ENCODE measurements at places on chromosomes 1 and 21. TPM values are rescaled to one million over a fixed set of nuclear protein-coding genes. Genes with fewer than 3 reads are reported as not detected.

The INKA2 gene
- 2.1 TPM for total RNA-seq

The NPHS2 gene
- not detected for total RNA-seq

The KRTAP13-2 gene
- not detected for total RNA-seq

DNA sequence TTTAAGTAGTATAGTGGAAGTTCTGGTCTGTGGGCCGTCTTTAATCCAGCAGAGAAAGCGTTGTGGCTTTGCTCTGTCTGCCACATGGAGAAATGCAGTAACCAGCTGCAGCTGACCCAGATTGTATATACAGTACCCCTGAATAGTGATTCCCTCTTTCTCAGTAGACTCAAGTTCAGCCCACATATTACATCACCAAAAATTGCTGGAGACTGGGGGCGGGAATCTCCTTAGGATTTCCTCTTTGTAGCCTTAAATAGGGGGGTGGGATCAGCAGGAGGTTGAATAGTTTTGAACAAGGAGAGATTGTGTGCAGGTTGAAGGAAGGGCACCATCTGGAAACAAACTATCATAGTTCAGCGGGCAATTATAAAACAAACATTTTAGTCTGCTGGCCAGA is at the start of gene ANGPTL1:
TSS of gene ANGPTL1 (minus strand) at position 134 of the 400 bp plus-strand sequence. CDS start 5,301 bp downstream, outside the sequence.
- DNase-seq, result no peak

GRCh38 chr1:217135987-217136894 is 413.0 kb upstream of the ESRRG start:
- DNase-seq, result no peak

- no peak for DNase-seq
Measured at GRCh38 chr1:94926126-94926914, 590 bp downstream of the CNN3 start.

The DTL gene
- total RNA-seq, result 8.1 TPM

DNA sequence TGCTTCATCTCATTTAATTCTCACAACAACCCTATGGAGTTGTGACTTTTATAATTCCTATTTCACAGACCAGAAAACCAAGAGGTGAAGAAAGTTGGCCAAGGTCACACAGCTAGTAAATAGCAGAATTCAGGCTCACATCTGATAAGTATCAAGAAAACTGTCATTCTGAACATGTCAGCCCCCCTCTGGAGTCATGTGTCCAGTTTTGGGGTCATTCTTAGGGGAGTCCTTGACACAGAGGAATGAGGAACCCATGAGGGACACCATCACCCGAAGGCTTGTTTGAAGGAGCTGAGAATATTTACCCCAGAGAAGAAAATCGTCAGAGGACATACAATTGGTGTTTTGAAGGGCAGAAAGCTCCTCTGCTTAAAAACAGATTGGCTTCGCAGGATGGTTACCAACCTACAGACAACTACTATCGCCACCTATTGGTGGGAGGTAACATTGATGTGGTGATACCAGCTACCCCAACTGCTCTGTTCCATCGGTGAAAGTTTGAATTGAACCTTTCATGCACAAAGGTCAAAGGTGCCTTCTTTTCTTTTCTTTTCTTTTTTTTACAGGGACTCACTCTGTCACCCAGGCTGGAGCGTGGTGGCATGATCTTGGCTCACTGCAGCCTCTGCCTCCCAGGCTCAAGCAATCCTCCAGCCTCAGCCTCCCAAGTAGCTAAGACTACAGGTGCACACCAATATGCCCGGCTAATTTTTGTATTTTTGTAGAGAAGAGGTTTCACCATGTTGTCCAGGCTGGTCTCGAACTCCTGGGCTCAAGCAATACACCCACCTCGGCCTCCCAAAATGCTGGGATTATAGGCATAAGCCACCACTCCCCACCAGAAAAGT is 31.3 kb downstream of the NCMAP start:
- DNase-seq, result no peak

The F13B gene
- not detected for total RNA-seq

The IFNAR1 gene
- 15.9 TPM for total RNA-seq

GRCh38 chr1:219113261-219113660 is 60.4 kb upstream of the LYPLAL1 start:
- DNase-seq, result no peak

DNA sequence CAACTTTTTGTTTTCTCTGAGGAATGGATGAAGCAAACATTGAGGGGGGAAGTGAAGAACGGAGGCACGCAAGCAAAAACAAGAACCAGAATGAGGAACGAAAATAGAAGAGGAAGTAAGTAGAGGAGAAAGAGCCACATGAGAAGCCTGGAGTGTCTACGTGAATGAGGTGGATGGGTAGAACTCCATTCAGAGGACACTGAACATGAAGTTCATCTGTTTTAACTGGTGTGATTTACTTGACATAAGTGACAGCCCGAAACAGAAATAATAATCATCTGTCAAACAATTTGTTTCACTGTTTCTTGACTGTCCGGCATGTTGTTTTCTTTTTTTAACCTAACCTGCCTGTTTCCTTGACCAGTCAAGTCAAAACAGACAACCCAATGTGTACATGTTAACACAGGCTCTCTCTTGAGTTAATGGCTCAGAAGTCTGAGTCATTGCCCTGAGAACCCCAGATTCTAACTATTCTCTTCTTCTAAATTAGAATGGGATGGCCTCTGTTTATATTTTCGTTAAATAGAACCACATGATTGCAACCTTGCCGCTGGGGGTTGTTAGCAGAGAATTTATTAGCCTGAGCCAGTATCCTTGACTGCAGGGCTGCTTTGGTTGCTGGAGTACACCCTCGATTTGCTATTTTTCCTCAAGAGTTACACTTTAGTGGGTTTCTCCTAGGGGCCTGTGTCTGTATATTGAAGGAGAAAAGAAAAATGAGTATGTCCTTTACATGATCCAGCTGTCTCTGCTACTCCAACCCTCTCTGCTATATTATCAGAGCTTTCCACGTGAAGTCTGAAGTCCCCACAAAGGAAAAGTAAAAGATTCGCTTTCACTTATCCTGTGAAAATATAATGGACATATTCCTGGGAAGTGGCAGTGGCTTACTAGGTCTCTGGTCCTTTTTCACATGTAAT is 151.7 kb downstream of the ZC3H11B start:
- no peak for DNase-seq

The AHDC1 gene
- 32.2 TPM for total RNA-seq

The EPHA10 gene
- 0.19 TPM for total RNA-seq

The IL19 gene
- total RNA-seq, result 0.23 TPM

- DNase-seq, result no peak
Measured at GRCh38 chr1:119341372-119341947, 27.1 kb upstream of the HAO2 start.

- DNase-seq, result no peak
Measured at GRCh38 chr1:99306056-99306455, 41.8 kb downstream of the PLPPR4 start.

DNA sequence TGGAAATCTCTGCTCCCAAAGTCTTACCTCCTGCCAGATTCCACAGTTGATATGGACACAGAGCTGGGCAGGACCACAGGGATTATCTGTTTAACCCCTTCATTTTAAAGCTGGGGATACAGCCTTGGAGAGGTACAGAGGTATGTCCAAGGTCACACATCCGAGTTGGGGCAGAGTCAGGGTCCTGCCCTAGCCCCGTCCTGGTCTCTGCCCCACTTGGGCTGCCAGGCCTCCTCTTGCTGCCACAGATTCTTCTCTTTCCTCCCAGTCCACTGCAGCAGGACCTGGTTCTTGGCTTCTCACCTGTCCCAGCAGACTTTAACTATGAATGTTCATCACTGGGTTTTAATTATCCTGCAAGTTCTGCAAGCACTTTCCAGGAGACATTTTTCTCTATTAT is 258.3 kb downstream of the MATN1 start:
- no peak for DNase-seq

The ZNF683 gene
- not detected for total RNA-seq

The DMBX1 gene
- not detected for total RNA-seq

The DYNLT5 gene
- not detected for total RNA-seq

DNA sequence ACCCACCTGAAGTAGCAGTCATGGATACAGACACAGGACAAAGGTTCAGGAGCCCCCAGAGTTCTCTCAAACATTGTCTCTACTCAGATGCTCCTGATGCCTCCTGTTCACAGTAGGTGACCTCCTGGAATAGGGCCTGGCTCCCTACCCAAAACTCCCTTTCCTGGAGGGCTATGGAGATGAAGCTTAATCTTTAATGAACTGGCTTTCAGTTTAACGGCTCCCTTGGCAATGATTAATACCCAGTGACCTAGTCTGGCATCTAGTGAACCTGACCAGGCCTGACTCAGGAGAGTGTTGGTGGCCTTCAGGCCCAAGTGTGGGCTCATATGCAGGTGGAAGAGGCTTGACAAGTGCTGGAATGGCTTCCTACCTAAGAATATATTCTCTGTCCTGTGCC is 65.2 kb upstream of the TRABD2B start:
- no peak for DNase-seq

DNA sequence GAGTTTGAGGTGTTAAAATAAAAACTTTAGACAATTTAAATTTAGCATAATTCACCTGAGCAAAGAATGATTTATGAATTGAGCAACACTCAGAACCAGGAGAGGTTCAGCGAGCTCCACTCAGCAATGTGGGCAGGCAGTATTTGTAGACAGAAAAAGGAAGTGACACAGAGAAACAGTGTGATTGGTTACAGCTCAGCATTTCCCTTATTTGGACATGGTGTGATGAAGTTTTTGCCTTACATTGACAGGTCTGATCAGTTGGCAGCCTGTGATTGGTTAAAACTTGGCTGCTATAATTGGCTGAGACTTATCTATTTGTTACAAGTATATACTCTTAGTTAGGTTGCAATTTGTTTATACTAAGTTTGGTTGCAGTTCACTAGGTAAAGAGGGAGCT is 621.2 kb upstream of the PRMT6 start:
- DNase-seq, result no peak

DNA sequence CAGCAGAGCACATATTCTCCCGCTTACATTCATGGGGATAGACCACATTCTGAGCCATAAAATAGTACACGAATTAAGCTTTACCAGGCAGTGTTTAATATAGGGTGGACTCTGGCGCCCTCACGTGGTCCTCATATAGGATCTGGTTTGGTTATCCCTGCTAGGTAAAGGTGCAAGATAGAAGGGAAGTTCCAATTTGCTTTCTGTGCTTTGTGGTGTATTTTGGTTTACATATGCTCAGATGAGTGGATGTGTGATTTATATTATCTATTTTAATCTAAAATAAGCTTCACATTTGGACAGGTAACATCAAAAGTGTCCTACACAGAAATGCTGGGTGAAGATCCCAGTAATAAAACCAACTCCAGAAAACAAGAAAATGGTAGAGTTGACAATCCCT is 3.6 kb downstream of the CR1 start:
- DNase-seq, result peak; percentile 12
